Sciatic nerve (tissue), 2 donors: ENCODE measurements at places on chromosomes 1 and 21.

DNA sequence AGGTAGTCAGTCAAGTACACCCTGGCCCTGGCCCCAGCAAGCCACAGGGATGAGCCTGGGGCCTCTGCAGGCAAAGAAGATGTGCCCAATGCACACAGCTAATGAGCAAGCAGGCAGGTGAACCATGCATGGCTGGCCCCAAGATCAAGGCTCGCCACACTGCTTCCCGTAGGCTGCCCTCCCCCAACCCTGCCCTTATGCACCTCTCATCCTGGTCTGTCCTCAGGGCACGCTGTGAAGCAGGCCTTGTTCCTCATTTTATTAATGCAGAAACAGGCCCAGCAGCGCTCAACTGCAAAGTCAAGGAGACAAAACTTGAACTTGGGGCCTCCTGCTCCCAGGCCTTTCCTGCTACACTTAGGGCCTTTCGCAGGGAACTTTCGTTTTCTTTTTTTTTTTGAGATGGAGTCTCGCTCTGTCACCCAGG is 35.6 kb upstream of the ID3 start:
- DNase-seq: no peak

- DNase-seq: no peak
These were observed 152.9 kb downstream of the CLIC6 start for GRCh38 chr21:34821717-34822116.

DNA sequence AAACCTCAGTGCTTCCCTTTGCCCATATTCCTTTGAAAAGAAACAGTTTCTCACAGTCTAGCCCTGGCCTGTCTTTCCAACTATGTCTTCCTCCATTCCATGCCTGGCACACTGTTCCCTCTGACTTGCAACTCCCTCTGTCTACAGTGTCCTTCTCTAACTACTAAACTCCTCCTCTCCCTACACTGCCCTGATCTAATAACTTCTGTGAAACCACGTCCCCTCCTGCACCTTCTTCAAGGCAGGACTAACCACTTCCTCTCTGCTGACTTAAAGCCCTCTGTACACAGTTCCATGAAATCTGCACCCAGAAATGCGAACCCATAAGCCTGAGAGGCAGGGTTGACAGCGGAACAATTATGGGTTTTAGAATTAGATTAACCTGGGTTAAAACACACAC is 62.2 kb upstream of the ATP1B1 start:
- DNase-seq: no peak

- no peak for DNase-seq
These were observed 65.5 kb downstream of the NID1 start for GRCh38 chr1:235999259-235999925.

DNA sequence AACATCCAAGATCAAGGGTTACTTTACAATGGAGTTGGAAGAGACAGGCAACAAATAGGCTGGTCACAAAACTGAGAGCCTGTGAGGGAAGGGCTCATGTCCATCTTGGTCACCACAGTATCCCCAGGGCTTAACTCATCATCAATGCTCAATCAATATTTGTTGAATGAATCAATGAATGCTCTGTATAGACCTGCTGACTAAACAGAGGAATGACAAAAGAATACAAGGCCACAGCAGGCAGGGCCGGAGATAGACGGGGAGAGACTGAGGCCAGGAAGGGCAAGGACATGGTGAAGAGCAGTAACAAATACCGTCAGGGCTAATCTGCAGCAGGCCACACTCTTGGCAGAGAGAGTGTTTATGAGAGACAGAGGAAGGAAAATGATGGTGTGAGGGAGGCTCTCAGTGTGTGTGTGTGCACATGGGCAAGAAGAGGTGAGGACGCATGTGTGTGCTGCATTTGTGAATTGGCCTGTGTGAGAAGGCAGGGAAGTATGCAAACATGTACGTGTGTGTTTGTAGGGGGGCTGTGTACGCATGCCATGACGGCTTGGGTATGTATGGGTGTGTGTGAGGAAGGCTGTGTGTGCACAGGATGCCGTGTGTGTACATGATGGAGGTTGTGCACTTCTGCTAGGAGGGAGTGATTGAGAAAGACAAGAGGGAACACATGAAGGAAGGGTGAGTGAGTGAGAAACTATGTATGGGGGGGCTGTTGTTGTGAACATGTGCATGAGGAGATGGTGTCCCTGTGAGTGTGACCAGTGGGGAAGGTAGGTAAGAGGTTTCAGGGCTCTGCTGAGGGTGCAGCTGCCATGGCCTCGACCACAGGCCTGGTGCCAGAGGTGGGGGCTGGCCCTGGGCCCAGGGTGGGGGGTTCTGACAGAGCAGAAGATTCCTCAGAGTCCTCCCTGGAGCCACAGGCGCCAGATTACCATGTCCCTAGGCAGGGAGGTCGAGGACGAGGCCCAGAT is 15.4 kb downstream of the AHDC1 start:
- DNase-seq: no peak
